GM23338 (cell line): ENCODE measurements at places on chromosomes 7 and 10.
A peak's percentile ranks its signal among the peaks of the same experiment; 100 is the strongest.

DNA sequence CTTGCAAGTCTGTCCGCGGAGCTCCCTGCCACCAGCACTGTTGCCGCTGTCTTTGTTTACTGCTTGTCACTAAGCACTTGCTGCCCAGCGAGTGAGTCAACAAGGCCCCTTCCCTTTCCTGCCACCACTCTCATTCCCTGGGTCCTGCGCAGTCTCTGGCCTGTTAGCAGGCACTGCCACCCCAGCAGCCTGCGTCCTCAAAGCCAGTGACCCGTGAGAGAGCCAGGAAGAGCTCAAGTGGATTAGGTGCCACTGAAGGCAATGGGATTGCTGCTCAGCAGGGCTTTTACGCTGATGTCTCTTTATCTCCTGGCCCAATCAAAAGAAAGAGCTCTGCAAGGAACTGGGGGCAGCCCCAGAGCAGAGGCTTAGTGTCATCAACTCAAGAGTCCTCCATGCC is at the start of gene FRMPD2:
TSS of gene FRMPD2 (minus strand) at position 61 of the 400 bp plus-strand sequence. CDS start 129 bp downstream, outside the sequence.
- no peak for DNase-seq

- DNase-seq: no peak
Measured at GRCh38 chr7:116227678-116228239, 17.4 kb downstream of the TES start.

GRCh38 chr10:88190123-88190522 is 326.7 kb downstream of the PTEN start:
- no peak for DNase-seq

GRCh38 chr10:14815681-14816080 is 22.2 kb downstream of the CDNF start:
- DNase-seq: no peak

DNA sequence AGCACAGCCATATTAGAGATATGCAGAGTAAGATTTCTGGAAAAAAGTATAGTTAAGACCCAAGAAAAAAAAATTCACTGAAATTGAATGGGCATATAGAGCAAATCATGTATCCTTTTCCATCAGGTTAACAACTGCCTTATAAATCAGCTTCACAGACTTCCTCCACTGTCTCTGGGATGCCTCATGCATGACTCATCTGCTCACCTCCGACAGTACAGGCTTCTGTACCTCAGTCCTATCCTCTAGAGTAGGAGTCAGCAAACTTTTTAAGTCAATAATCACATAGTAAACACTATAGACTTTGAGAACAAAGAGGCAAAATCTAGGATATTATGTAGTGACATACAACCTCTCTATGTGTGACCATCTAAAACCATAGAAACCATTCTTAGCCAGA is 211.6 kb upstream of the SP8 start:
- DNase-seq: no peak

DNA sequence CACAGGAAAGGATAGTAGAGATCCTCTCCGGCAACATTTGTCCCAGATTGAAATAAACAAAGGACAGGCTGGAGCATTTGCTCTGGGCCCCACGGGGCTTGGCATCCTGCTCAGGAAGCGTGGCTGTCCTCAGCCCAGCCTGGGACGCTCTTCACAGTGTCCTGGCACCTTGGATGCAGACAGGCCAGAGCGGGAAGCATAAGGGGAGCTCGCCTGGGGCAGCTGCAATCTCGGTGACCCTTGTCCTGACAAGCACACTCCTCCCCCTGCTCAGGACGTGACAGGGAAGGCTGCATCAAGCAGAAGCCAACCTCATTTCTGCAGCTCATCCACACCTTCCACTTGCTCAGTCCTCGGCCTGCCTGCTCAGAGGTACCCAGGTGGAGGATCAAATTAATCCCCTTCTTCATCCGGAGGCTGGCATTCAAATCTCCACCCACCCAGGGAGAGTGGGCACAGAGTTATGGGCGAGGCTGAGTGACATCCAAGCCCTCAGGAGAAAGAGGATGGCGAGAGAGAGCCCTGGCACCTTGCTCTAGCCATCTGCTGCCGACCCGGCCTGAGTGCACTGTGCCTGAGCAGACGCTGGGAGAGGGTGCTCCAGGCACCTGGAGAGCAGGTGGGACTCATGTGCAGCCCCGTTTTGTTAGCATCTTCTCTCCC is 47.6 kb downstream of the ABRAXAS2 start:
- no peak for DNase-seq

DNA sequence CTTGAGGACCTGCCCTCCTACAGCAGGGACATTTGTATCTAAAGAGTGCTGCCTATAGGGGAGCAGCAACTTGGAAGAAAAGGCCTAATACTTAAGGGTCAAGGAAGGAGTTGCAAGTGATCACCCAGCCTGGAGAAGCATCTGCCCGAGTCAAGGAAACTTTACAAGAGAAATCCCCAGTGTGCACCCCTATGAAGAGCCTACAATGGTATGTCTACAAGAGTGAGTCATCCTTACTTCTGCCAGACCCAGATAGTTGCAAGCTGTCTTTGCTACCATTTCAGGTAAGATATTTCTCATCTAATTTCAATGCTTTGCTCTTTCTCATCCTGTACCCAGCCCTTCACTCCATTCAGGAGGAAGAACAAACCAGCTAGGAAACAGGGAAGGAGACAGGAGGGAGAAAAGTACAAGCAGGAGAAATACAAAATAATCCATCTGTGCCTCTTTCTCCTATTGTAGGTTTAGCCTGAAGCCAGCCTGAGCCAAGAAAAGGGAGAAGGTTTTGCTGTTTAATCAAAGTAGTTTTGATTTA is 34.4 kb upstream of the AGR3 start:
- DNase-seq: no peak

GRCh38 chr10:88865281-88865876 is 13.7 kb upstream of the ANKRD22 start:
- no peak for DNase-seq

- no peak for DNase-seq
Measured at GRCh38 chr10:64505501-64505900, 984.3 kb downstream of the REEP3 start.

DNA sequence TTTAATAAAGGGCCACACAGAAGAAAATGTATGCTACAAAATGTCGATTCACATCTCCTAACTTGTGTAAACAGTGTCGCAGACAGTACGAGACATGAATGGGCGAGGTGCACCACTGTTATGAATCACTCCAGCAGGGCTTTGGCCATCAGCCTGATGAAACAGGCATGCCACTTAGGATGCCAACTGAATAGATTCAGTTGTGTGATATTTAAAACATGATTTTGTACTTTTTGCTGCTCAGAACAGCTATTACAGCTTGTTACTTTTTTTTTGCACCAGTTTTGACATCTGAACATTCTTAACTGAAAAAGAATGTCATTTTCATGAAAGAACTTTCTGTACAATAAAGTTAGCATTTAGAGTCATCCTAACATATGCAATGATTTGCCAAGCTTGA is 138.1 kb downstream of the VTI1A start:
- DNase-seq: no peak

GRCh38 chr10:78779339-78779955 is 289.3 kb upstream of the ZMIZ1 start:
- no peak for DNase-seq

GRCh38 chr7:37150180-37150579 is 298.5 kb downstream of the ELMO1 start:
- no peak for DNase-seq

DNA sequence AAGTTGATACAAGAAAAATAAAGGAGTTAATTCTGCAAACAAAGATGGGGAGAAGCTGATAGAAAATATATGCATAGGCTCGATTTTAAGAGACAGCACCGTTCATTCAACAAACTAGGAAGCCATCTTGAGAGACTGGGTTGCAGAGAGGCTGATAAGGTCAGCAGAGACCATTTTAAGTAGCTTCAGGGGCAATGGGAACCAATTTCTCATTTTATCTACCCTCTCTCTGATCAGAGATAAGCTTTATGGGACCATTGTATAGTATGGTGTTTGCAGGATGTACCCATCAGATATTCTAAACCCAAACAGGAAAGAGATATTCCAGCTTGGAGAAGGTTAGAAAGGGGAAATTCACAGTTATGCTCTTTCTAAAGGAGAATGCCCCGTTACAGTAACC is 499.5 kb downstream of the SORCS3 start:
- DNase-seq: no peak

- no peak for DNase-seq
Measured at GRCh38 chr7:47830015-47830414, 118.3 kb downstream of the PKD1L1 start.

DNA sequence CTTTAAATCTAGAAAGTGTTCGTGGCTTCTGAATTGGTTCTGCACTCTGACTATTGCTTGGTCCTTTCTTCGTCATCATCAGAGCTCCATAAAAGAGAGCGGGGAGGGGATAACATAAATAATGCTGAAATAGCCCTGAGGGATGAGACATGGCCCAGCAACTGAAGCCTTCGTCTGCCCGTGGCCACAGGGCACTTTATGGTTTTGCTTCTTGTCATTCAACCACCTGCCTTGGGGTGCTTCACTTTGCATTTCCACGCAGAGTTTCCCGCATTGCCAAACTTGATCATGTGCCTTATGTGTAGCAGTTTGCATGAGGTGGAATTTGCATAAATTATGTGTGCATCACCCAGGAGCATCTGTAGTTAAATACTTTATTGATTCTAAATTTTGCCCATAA is 15.9 kb downstream of the GSTO2 start:
- DNase-seq: no peak

DNA sequence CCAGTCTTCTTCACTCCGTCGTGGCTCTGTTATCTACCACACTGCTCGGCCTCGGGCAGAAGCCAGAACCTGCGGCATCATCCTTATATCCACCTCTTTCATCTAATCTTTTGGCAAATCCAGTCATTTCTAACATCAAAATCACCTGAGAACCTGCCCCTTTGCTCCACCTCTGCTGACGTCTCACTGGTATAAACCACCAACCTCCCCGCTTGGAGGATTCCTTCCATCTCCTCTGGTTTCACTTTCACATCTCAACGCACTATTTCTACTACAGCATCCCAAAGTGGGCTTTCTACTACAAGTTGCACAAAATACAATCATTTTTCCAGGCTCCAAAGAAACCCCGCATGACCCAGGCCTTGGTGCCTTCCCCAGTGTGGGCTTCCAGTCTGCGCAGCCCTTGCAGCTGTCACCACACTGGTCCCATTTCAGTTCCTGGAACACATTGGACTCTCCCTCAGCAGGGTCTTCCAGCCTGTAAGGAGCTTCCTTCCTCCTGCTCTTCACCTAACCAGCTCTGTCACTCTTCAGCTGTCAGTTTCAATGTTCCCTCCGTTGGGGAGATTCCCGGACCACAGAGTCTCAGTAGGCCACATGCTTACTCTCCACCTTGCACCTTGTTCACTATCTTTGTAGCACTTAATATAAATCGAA is 85.0 kb downstream of the PRKCQ start:
- no peak for DNase-seq

GRCh38 chr7:68295386-68295785 is 1298.8 kb downstream of the TYW1 start:
- no peak for DNase-seq

DNA sequence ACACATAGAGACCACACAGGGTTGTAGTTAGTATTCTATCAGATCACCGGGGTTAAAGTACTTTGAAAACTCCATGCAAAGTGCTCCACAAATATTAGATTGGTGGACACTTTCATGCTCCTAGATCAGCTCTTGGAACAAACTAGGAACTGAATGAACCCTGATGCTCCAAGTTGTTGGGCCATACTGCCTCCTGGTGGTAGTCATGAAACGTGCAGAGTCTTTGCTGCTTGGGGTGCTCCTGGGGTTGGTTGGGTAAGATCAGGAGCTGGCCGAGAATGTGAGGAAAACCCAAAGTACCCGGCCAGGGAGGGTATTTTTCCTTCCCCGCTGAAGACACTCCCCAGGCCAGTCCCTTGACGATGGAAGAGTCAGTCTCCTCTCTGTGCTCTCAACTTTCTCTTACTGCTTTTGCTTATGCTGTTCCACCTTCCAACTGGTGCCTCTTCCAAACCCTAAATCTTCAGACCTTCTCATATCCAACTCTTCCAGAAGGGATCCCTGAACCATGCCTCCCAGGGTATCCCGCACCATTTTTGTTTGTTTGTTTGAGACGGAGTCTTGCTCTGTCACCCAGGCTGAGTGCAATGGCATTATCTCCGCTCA is 918 bp upstream of the RPEL1 start:
- peak; percentile 91 for DNase-seq

GRCh38 chr10:100138921-100139496 is 46.8 kb downstream of the ERLIN1 start:
- DNase-seq: no peak
